ENCODE measurements at places on chromosomes 12 and 14.
A peak's percentile ranks its signal among the peaks of the same experiment; 100 is the strongest.

DNA sequence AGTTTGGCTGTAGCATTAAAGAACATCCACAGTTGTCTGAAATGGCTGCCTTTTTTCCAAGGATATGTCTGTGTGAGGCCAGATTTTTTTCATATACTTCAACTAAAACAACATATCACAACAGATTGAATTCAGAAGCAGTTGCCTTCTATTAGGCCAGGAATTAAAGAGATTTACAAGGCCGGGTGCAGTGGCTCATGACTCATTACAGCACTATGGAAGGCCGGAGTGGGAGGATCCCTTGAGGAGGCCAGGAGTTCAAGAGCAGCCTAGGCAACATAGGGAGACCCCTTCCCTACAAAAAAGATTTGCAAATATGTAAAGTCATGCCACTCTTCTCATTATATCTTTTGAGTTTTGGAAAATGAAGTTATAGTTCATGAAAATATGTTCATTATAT lies 108.6 kb downstream of the KTN1 start:
- DNase-seq, result no peak

- DNase-seq, result no peak
Measured at GRCh38 chr12:126936181-126936851, 1330.7 kb upstream of the TMEM132C start.

- no peak for DNase-seq
Measured at GRCh38 chr14:71187633-71188356, 280.5 kb downstream of the PCNX1 start.

GRCh38 chr12:84986586-84986985 lies 49.5 kb downstream of the TSPAN19 start:
- no peak for DNase-seq

DNA sequence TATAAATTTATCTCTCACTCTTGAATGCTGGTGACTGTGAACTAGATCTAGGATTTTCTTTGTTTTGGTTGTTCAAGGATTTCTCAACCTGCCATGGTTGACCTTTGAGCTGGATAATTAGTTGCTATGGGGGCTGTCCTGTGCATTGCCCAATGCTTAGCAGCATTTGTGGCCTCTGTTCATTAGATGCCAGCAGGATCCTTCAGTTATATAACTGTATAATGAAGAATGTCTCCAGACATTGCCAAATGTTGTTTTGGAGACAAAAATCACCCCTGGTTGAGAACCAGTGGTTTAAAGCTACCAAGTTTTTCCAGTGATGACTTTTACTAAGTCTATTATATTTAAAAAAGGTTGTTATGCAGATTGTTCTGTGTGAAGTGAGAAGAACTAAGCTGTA lies 147.9 kb upstream of the STXBP6 start:
- no peak for DNase-seq

DNA sequence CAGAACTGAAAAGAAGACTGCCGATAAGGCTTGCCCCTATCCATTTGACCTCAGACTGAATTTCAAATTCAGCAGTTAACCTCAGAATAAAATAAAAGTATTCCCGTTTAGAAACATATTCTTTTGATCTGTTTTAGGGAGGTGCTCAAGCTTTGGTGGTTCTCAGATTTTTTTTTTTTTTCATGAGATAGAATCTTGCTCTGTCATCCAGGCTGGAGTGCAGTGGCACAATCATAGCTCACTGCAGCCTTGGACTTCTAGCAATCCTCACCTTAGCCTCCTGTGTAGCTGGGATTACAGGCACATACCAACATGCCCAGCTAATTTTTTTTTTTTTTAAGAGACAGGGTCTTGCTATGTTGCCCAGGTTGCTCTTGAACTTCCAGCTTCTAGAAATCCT lies 15.5 kb downstream of the AEBP2 start:
- DNase-seq, result no peak

- DNase-seq, result no peak
Measured at GRCh38 chr14:38517426-38517825, 261.5 kb upstream of the CLEC14A start.

DNA sequence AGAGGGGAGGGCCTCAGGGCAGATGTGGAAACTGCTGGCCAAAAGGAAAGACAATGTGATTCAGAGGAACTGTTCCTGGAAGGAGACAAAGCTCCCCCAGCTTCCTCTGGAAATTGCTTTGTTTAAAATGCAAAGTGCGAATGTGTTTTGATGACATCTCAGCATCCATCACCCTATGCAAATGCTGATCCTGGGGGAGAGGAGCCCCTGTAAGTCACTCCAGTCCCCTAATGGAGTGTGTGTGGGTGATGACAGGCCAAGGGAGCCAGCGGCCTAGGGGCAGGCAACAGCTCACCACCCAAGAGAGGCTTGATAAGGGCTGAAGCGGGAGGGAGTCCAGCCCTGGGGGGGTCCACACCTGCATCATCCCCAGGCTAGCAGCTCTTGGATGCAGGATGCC lies 134.2 kb downstream of the ESRRB start:
- no peak for DNase-seq

DNA sequence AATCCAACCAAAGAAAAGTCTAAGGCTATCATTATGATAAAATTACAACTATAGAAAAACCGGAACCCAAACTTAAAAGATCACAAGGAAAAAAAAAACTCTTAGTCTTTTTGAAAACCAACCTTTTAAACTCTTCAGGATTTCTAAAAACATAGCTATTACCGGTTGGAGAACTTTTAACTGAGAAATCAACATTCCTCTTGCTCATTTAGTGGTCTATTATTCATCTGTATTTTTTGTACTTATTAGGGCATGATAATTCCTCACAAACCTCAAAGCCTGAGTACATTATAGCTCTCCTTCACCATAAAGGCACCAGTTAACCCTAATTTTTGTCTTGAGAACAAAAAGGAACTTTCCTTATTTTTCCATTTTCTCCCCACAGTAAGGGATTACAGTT lies 10.4 kb downstream of the LUM start:
- no peak for DNase-seq

GRCh38 chr14:101187816-101188570 lies 284.5 kb upstream of the RTL1 start:
- DNase-seq, result no peak

DNA sequence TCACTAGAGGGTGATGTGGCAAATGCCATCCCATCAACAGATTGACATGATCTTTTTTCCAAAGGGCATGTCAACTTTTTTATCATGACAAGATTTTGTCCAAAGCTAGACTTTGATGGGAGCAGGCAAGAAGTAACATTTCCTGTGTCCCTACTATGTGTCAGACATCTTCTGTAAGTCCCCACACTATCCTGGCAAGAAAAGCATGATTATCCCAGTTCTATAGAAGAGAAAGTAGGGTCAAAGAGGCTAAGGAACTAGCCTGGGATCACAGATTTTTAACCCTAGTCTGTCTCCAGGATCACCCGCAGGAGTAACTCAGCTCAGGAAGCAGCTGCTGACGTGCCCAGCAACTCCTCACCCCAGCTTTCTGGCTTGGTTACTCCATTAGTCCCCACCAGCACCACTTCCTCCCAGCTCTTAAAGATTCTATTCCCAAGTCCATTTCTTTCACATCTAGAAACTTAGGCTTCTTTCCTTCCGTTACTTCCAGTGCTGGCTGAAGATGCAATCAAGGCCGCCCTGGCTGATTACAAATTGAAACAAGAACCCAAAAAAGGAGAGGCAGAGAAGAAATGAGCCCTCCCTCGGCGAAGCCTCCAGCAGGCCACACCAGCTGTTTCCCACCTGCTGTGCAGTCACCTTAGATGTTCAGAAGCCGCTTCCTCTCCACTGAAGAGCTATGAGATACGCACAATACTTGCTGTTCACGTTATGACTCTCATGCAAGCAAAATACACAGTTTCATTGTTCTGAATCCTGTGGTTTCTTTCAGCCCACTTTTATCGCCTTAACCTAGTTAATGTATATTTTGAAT lies 6.2 kb downstream of the ISCU start:
- DNase-seq, result no peak

- DNase-seq, result no peak
Measured at GRCh38 chr12:113582521-113583218, 111.0 kb upstream of the LHX5 start.

GRCh38 chr12:573232-573631 lies 90.0 kb downstream of the NINJ2 start:
- no peak for DNase-seq

DNA sequence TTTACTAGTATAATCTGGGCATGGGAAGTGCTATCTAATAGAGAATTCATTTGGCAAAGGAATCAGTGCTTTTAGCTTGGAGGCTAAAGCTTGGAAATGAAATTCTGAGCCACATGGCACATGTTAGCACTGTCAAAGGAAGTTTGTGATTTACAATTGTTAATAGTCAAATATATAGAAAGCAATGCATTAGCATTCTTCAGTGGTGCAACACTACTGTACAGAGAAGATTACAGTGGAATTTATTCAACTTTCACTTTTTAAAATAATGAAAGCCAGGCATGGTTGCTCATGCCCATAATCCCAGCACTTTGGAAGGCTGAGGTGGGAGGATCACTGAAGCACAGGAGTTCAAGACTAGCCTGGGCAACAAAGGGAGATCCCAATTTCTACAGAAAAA lies 45.9 kb downstream of the PAX9 start:
- DNase-seq, result no peak

- DNase-seq, result no peak
Measured at GRCh38 chr12:104653730-104654664, 197.2 kb downstream of the CHST11 start.

DNA sequence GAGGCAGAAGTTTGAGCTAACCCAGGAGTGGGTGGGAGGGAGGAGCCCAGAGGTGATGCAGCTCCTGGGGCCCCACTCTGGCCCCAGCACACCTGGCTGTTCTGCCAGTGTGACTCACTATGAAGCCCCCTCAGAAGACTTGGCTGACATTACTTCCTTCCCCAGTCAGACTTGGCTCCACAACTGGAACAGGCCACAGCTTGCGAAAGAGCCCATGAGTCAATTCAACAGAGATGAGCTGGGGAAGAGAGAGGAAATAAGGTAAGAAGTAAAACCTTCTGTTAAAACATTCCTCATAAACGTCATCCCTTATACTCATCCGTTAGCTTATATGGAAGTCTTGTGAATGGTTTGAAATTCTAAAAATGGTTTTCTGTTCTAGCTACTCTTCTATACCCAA lies 245.9 kb downstream of the ADAMTS20 start:
- no peak for DNase-seq

- peak; percentile 5 for DNase-seq
Measured at GRCh38 chr14:64444984-64445845, 20.1 kb upstream of the AKAP5 start.

DNA sequence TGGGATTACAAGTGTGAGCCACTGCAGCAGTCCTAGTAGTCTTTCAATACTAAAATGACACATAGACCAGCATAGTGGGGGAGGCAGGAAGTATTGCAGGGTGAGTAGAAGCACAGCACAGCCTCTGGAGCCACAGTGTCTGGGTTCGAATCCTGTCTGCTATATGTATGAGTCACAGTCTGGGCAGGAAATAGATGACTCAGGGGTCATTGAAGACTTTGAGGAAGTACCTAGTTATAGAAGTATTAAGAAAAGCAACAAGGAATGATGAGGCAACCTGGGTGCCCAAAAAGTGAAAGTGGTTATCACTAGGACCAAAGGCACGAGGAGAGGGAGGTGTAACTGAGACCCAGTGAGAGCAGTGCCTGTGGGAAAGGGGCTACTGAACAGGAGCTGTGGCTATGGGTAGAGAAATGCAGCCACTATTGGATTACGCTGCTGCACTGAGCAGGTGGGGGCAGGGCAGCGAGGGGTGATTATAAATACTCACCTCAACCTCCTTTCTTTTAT lies 124.0 kb downstream of the PDE3A start:
- DNase-seq, result no peak

GRCh38 chr14:97021001-97021400 lies 223.8 kb downstream of the VRK1 start:
- DNase-seq, result no peak

DNA sequence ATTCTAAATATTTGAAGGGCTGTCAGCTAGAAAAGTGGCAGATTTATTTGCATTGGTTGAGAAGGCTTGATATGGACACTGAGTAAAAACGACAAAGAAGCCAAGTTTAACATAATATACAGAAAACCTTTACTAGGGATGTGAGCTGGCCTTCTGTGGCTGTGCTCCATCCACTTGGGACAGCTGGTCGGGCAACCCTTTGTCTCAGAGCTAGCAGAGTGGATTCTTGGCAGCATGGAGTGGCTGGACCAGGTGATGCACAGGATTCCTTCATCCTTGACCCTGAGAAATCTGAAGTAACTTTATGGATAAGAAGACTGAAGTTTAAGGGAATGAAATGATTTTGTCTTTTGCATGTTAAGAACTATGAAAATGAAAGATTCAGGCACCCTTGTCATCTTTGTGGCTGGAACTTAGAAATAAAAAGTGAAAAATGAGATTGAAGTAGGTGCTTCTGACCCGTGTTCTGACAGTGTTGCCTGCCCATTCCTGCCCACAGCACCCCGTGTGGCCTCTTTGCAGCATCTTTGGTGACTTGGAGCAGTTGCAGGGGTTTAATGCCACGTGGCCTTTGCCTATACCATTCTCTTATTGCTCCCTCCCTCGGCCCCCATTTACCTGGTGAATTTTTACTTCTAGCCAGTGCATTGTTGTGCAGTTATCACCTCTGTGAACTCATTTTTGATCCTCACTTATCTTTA lies 32.6 kb downstream of the PELI2 start:
- DNase-seq, result no peak

GRCh38 chr14:22822571-22823098 lies 7.1 kb upstream of the MRPL52 start:
- DNase-seq, result peak; percentile 37

- DNase-seq, result no peak
Measured at GRCh38 chr12:130795906-130796305, 43.1 kb downstream of the STX2 start.

- DNase-seq, result no peak
Measured at GRCh38 chr12:83210933-83211332, 524.2 kb downstream of the TMTC2 start.

DNA sequence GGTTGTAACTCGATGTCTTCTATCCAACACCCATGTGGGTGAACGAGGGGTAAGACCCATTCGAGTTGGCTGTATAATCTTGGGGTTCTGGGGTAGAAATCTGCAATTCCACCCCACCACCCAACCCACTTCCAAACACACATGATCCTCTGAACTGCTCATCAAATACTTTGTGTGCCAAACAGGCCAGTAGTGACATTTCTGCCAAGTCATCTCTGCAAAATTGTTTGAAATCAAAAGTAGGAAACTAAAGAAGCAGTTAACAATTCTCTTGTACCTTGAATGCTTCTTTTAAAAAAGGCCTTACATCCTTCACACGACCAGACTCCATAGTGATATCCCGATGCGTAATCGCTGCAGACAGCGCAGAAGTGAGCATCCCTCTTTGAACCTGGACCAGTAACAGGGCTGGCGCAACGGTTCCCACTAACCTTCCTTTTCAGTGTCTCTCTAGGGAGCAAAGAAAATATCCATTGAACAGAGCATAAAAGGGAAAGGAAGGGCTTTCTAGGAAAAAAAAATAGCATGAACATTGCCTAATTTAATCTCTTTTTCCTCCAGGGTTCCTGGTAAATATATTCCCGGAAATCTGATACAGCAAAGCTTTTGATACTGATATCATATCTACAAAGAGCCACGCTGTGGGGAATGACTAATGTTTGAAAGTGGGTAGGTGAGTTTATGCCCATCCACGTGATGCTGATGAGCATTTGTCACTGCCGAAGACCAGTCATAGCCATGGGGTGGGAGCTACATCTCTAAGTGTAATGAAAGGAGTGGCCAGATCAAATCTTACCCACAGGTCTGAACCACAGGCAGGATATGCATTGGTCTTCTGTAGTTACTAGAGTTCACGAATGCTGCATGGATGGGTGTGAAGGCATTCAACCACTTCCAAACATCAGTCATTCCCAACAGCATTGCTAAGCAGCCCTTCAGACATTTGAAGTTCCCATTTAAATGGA lies 14.2 kb downstream of the ESR2 start:
- DNase-seq, result no peak

- DNase-seq, result no peak
Measured at GRCh38 chr12:131808744-131809371, 19.3 kb upstream of the MMP17 start.

- no peak for DNase-seq
Measured at GRCh38 chr14:103870891-103871595, 23.7 kb upstream of the PPP1R13B start.

Data from stimulated activated CD8-positive, alpha-beta memory T cell treated with anti-CD3 and anti-CD28 coated beads, Interleukin-15, amount 100 ng/mL, for 1 hour (primary cell).